ENCODE measurements at places on chromosomes 11 and 22. TPM values are rescaled to one million over a fixed set of nuclear protein-coding genes. Genes with fewer than 3 reads are reported as not detected.

TRIM64C gene
- total RNA-seq: not detected

GRCh38 chr11:3183523-3183922, 18.4 kb upstream of the OSBPL5 start:
- H3K27me3 ChIP-seq: no peaks in the 10 kb centered on the region
- H3K27ac ChIP-seq: no peak overlapping the region
- no peaks in the 10 kb centered on the region for H3K4me1 ChIP-seq
- no peak for DNase-seq
- H3K4me3 ChIP-seq: no peak overlapping the region

DDX25 gene
- total RNA-seq: not detected

DNA sequence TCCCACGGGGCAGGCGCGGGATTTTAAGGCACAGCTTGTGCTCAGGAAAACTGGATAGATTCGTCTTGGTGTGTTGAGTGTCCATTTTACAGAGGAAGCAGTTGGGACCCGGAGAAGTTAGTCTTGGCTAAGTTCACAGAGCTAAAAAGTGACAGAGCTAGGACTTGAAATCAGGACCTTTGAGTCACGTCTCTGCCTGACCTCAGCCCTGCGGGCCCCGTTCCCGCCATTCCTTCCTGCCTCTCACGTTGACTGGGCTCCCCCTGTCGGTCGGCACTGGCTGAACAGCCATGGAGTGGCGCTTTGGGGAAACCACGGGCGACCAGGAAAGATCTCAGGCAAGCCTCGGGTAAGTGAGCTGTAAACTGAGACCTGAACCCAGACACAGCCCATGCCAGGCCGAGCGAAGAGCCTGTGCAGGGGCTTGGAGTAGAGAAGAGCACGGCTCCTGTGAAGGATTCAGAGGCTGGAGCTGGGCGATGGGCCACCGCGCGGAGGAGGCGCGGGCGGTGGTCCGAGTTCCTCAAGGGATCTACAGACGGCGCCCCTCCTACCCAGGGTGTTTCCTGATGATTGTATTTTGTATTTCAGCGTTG, 54.1 kb downstream of the WNT11 start:
- DNase-seq: peak; percentile 94
- no peaks in the 10 kb centered on the region for H3K36me3 ChIP-seq
- peak overlapping the region; percentile 25 for H3K4me3 ChIP-seq
- no peaks in the 10 kb centered on the region for H3K27me3 ChIP-seq

MMP27 gene
- 0.16 TPM for total RNA-seq

Measured in colonic mucosa (tissue), 4 donors.